ENCODE measurements at places on chromosomes 3 and 15.

- DNase-seq, result no peak
Observed at GRCh38 chr15:38996111-38996631, 431.6 kb upstream of the RASGRP1 start.

GRCh38 chr3:6523043-6523442 lies 337.9 kb upstream of the GRM7 start:
- DNase-seq, result no peak

- no peak for DNase-seq
Observed at GRCh38 chr15:56832125-56832524, 86.3 kb upstream of the TCF12 start.

GRCh38 chr3:45499529-45499928 lies 95.0 kb upstream of the LIMD1 start:
- DNase-seq, result no peak

DNA sequence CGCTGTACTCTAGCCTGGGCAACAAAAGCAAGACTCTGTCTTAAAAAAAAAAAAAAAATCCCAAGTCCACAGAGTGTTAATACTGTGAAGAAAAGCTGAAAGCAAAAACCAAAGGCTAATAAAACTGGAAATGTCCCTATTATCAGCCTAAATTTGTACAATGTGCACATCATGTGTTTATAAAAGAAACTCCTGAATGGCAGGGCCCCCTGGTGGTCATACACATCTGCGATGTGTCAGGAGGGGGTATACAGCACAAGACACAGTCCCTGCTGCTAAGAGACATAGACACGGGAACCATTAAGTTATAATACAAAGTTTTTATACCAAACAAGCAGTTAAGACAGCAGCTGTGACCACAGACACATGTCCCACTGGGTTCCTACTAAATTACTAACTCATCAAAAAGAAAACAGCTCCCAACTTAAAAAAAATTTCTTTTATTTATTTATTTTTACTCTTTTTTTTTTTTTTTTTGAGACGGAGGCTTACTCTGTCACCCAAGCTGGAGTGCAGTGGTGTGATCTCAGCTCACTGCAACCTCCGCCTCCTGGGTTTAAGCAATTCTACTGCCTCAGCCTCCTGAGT lies 31.0 kb downstream of the IDH2 start:
- no peak for DNase-seq

- no peak for DNase-seq
Observed at GRCh38 chr3:81985996-81986723, 224.7 kb upstream of the GBE1 start.

GRCh38 chr3:11370191-11370590 lies 98.0 kb downstream of the ATG7 start:
- no peak for DNase-seq

DNA sequence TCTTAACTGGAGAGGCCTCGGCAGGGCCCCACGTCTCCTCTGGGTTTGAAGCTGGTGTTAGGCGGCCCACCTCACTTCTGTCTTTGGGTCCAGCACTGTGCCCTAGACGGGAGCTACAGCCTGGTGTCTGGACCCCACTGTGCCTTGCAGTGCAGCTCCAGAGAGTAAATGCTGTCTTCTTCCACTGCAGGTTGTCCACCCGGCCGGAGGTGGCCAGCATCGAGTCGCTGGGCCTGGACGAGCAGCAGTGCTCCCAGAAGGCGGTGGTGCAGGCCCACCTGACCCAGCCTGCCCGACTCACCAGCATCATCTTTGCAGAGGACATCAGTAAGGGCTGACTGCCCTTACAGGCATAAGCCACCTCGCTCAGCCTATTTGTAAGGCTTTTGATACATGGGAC lies 53.1 kb upstream of the TAMM41 start:
- DNase-seq, result no peak

DNA sequence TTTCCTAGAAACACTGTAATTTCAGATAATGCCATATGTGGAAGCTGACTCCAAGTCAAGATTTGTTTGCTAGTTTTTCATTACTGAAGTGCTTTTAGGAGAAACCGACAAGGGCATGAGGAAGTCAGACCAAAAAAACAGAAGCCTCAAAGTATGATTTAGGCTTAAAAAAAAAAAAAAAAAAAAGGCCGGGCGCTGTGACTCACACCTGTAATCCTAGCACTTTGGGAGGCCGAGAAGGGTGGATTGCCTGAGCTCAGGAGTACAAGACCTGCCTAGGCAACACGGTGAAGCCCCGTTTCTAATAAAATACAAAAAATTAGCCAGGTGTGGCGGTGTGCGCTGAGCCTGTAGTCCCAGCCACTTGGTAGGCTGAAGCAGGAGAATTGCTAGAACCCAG lies 11.6 kb downstream of the RPL15 start:
- no peak for DNase-seq

DNA sequence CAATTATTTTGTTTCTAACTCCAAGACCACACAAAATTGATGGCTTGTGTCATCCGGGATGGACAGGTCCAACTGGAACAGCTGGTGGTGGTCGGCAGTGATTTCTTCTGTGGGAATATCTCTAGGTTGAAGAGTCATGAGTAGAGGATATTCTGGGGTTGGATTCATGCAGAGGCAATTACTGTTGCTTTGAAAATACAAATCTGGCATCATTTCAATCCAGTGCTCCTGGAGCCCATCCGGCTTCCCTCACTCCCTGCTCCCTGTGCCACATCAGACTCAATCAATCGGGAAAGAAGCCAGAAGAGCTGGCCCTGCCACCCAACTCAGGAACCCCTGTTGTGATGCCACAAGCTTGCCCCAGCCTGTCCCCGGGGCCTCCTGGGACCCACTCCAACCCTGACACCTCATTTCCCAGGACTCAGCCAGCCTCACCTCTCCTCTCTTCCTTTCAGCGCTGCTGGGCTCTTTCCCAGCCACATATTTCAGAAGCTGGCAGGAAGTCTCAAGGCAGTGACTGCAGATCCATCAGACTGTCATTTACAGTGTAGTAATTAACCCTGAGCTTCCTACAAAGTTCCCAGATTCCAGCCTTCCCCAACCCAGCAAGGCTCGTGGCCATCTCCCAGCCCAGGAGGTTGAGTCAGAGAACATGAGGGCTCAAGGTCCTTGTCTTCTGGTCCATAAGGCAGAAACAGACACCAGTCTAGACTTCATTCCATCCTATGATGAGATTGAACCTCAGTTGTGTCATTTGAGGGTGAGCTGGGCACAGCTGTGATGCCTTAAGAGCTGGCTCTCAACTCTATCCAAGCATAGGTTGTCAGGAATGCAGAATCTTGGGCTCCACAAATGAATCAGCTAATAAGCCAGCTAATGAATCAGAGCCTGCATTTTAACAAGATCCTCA lies 114.0 kb downstream of the FAM174B start:
- no peak for DNase-seq

DNA sequence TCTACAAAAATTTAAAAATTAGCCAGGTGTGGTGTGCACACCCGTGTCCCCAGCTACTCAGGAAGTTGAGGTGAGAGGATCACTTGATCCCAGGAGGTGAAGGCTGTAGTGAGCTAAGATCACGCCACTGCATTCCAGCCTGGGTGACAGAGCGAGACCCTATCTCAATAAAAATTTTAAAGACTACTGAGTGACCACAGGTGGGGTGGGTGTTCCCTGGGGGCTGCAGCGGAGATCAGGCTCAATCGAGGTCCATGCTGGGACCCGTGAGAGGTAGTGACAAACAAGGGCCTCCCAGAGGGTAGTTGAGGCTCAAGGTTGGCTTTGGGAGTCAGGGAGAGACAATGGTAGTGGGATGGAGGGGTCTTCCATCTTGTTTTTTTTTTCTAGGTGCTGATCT lies 38.9 kb upstream of the LIMD1 start:
- no peak for DNase-seq

- DNase-seq, result no peak
Observed at GRCh38 chr15:36966708-36967107, 133.6 kb downstream of the MEIS2 start.

DNA sequence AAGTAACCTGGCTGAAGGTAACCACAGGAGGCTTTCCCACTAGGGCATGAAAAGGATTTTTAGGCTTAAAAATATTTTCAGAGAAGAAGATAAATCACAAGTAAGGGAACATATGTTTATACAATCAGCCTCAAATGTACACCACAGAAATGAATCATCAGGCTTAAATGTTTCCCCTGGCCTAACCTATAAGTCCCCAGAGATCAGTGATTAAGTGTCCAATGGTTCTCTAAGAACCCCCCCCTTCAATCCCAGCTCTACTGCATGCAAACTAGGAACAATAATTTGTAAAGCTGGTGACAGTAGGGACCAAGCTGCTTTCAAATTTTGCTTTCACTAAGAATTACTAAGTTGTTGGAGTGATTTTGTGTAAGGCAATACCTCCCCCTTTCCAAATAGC lies 431.6 kb upstream of the LMCD1 start:
- no peak for DNase-seq

DNA sequence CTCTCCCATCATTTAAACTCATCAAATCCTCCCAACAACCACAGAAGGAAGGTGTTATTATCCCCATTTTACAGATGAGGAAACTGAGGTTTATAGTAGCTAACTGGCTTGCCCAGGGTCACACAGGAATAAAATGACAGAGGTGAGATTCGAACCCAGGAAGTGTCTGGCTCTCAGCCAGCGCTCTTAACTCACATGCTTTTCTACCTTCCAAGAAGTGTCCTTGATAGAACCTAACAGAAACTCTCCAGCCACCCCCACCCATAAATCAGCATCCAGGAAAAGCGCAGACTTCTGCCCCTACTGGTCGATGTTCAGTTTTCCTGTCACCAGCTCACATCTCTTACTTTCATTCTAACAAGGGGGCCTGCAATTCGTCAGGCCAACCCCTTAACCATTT lies 51.7 kb downstream of the SPATA12 start:
- DNase-seq, result no peak

- DNase-seq, result no peak
Observed at GRCh38 chr3:45055032-45055410, 28.9 kb downstream of the CLEC3B start.

Measured in cortex of kidney (tissue), 1 donor.